ENCODE measurements at places on chromosomes 1 and 21.

DNA sequence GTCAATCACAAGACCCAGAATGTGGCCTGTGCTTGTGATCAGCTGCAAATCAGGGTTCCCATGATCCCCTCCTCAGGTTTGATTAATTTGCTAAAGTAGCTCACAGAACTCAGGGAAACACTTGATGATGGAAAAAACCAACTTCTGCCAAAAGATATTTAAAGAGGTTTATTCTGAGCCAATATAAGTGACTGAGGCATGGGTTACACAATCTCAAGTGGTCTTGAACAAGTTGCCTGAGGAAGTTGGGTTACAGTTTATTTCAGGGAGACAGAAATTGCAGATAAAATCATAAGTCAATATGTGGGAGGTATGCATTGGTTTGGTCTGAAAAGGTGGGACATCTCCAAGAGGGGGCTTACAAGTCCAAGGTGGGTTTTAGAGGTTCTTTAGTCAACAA is 243.1 kb downstream of the S1PR1 start:
- no peak for DNase-seq

GRCh38 chr1:16900751-16901150 is 5.0 kb downstream of the RNU1-2 start:
- no peak for DNase-seq

DNA sequence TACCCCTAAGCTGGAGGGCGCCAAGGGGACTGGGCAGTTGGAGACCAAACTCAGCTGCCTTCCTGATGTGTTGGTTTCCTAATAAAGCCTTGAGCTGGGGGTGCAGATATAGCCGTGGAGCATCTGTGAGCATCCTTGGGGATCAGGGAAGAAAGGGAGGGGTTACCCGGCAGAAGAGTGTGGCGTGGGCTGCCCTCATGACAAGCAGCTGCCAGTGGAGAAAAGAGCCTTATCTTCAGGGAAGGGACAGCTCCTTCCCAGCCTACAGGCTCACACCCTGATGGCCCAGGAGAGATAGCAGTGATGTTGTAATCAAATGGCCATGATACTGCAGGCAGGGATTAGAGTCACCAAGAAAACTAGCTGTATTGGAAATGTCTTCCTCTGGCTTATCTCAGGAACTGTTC is 10.8 kb upstream of the NFASC start:
- no peak for DNase-seq

GRCh38 chr1:201883266-201883665 is 5.4 kb upstream of the SHISA4 start:
- DNase-seq = no peak

DNA sequence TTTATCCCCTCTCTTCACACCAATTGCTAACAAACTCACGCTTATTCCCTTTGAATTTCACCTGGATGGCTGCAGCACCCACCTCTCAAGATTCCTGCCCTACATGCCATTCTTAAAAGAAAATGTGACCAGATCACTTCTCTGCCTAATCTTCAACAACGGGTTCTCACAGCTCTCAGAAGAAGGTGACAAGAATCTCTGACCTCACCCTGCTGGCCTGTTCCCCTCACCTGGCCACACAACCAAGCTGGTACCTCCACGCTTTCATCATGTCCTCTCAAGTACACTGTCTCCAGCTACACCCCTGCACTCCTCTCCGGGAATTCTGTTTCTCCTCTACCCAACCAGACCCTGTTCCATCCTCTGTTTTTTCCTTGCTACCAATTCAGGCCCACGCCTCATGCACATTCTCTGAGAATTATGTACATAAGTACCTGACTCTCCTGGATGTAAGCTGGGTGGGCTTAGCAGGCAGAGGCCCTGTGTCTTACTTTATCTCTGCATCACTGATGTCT is 5.9 kb upstream of the LSS start:
- DNase-seq = no peak

DNA sequence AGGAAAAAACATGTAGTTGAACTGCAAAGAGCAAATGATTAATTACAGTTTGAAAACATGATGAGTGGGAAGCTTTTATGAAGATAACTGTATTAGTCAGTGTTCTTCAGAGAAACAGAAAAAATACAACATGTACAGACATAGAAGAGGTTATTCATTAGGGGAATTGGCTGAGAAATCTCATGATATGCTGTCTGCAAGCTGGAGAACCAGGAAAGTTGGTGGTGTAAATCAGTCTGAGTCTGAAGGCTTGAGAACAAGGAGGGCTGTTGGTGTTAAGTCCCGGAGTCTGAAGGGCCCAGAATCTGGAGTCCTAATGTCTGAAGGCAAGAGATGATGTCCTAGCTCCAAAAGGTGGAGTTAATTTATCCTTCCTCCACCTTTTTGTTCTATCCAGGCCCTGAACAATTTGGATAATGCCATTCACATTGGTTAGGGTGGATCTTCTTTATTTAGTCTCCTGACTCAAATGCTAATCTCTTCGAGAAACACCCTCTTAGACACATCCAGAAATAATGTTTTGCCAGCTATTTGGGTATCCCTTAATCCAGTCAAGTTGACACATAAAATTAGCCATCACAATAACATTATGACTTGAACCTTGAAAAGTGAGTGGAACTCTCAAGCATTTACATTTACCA is 672.9 kb upstream of the PTBP2 start:
- DNase-seq = no peak

DNA sequence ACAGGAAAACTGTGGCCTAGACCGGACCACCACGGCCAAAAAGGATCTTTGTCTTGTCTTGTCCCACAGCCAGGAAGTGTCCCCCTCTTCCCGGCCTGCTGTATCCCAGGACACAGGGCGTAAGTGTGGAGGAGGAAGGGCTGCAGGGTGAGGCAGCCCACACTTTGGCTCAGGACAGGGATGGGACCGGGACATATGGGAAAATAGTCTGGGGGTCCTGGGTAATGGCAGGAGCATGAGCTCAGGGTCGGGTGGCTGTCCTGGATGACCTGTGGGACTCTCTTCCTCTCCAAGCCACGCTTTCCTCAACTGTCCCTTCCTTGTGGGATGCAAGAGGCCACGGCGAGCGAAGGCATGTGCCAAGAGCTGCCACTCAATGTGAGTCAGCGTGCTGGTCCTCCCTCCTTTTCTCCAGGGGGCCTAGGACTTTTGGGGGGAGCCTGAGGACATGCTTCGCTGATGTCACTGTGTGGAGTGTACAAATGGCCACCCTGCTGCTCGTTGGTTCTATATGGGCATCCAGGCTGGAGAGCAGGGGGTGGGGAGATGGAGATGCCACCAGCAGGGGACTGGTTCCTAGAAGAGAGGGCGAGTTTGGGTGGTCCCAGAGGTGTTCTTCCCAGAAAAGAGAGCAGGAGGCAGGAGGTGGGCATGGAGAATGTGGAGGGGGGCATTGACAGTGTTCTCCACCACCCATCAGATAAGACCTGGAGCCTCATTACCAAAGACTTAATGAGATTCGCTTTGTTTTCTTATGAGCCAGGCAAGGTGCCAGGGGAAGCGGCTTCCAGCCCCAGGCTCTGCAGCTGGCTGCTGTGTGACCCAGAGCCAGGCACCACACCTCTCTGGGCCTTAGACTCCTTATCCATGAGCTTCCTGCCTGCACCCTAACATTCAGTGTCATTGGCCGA is 11.5 kb upstream of the PADI1 start:
- DNase-seq = no peak

- no peak for DNase-seq
These were observed 19.1 kb downstream of the MARCKSL1 start for GRCh38 chr1:32316903-32317277.

DNA sequence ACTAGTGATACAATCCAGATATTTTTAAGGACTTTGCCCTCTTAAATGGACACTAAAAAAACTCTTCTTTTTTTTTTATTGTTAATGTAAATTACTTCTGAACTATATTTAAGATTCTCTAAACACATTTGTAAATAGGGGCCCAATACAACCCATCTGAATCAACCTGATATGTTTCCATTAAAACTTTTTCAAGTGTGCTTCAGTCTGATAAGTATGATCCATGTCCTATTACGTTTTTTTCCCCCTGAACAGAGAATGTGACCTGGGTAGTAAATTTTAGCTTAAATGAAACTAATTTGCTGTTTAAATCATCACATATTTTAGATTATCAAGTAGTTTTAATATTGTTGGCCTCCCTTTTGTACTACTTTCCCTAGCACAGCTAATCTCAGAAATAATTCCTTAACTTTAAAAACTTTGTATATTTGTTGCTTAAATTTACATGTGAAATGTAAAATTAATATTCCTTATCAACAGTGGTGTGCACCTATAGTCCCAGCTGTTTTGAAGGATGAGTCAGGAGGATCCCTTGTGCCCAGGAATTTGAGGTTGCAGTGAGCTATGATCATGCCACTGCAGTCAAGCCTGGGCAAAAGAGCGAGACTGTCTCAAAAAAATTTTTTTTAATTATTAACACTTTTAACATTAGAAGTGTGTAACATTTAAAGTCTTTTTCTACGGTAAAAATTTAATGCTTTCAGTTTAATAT is 3.0 kb upstream of the PKN2 start:
- no peak for DNase-seq

DNA sequence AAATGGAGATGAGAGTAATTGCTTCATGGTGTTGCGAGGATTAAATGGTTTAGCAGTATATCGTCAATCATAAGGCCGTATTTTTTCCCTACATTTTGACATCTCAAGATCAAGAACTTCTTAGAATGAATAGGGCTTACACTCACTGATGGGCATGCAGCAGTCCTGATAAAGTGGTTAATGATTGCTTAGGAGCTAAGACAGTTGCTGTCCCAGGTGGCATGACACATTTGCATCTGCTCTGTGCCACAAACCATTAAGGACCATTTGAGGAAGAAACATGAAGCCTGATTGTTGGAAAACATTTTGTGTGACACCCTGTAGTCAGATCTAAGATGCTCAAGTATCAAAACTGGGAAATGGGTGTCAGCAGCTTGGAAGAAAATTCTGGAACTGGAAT is 81.0 kb upstream of the SGIP1 start:
- no peak for DNase-seq

- no peak for DNase-seq
These were observed 77.4 kb downstream of the DMRTB1 start for GRCh38 chr1:53536606-53537005.

- no peak for DNase-seq
These were observed 27.2 kb upstream of the KIAA0040 start for GRCh38 chr1:175219774-175220173.

DNA sequence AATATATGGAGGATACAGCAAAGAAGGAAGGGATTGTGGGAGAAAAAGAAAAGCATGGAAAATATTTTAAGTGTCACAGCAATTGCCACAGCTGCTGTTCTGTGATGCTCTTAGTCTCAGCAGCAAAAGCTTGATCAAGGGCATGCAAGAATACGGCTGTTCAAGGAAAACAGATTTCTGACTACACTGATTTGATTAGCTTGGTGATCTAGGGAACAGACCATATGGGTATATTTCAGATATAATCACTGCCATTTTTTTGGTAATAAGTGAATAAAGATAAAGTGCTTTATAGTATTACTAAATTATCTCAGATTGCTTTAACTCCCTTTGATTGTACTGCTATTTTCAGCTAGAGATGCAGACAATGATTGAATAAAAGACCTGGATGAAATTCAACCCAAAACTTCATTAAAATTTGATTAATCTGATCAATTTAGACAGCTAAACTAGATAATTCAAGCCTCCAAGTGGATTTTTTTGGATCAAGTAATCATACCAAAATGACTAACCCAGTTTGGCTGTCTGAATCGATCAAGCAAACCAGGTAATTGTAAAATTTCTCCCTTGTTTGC is 33.3 kb upstream of the LYPLAL1 start:
- no peak for DNase-seq

GRCh38 chr1:234975122-234975940 is 153.3 kb downstream of the TOMM20 start:
- DNase-seq = no peak

DNA sequence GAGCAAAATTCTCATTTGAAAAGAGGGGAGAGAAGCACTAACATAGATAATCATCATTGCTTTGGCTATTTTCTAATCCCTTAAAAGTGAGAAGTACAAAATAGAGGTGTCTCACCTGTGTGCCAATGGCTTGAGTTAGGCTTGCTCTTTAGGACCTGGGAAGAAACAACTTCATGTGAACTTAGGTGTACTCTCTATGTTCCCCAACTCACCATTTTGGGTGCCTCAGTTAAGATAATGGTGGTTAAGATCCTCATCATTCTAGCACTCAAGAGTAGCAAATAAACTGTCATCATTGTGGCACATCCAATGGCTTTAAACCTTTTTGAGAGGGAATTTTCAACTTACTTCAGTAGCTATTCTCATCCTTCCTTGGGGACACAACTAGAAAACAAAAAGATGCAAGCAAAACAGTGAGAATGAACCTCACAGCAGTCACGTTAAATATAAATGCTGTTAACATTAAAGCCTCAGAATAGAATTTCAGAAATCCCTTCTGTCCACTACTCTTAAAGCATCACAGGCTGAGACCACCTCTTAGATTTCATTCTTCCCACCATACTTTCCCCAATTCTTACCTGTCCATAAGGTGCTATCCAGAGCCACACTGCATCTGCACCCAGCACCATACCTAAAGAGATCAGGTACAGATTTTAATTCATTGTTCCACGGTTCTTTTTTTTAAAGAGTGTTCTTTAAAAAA is 1.2 kb downstream of the GAS5 start:
- no peak for DNase-seq

- no peak for DNase-seq
These were observed 99.8 kb downstream of the KAZN start for GRCh38 chr1:14698314-14698713.

DNA sequence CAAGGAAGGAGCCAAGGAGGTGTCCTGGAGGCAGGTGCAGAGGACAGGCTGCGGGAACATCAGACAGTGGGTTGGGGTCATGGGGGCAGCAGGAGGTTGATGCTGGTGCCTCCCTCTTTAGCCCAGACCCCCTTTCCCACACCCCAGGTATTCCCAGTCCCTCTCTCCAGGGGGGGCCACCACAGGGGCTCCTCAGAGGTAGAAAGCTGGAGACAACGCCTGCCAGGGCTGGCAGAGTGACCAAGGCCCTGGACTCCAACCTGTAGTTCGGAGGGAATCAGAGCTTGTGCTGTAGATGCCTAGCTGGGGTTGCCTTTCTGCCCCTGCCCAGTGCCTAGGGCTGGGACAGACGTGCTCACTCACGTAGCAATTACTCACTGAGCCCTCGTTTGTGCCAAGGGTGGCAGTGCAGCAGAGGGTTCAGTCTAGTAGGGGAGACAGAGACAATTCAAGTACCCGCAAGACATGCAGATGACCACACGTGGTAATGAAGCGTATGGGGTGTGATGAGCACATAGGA is 148.2 kb downstream of the PTPRU start:
- DNase-seq = no peak

- DNase-seq = no peak
These were observed 109.7 kb downstream of the TSEN15 start for GRCh38 chr1:184161071-184161698.

- DNase-seq = no peak
These were observed 320.2 kb upstream of the NFIA start for GRCh38 chr1:60762176-60762575.

GRCh38 chr1:51664421-51665240 is 47.7 kb downstream of the OSBPL9 start:
- no peak for DNase-seq

- no peak for DNase-seq
These were observed 144.0 kb downstream of the ROR1 start for GRCh38 chr1:63917571-63918417.

GRCh38 chr1:61654067-61654466 is 70.9 kb downstream of the TM2D1 start:
- DNase-seq = no peak

GRCh38 chr1:221182791-221183533 is 303.7 kb downstream of the HLX start:
- peak; percentile 30 for DNase-seq
